ENCODE measurements at places on chromosomes 1 and 21.

- no peak for DNase-seq
Observed at GRCh38 chr1:245520611-245521010, 365.8 kb downstream of the KIF26B start.

DNA sequence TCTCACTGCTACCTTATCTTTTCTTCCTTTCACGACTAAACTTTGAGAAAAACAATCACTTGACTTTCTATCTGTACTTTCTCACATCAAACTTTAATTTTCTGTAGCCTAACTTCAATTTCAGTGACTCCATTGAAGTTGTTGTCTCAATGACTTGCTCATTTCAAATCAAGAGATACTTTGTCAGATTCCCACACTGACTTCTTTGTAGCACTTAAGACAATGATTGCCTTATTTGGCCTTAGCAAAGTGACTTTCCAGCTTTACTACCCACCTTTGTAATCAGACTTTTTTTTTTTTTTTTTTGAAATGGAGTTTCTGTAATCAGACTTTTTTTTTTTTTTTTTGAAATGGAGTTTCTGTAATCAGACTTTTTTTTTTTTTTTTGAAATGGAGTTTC is 37.0 kb downstream of the AGO4 start:
- DNase-seq = no peak

GRCh38 chr1:163094182-163094581 is 25.0 kb downstream of the RGS4 start:
- DNase-seq = peak; percentile 25

DNA sequence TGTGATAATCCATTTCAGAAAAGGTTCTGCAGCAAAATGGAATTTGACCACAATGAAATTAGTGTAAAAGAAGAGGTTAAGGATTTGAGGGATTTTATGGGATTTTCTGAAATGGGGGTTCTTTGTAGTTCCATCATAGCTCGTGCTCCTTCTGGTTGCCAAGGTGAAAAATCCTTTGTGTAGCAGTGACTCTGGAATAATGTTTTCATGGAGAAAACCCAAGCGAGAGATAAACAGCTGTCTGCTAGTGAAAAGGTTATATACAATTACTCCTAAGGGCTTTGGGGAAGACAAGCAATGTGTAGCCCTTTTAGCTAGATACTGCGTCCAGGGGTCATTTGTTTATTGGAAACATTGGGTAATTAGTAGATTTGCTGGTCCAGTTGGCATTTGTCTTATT is 453.2 kb upstream of the DEPDC1 start:
- no peak for DNase-seq

DNA sequence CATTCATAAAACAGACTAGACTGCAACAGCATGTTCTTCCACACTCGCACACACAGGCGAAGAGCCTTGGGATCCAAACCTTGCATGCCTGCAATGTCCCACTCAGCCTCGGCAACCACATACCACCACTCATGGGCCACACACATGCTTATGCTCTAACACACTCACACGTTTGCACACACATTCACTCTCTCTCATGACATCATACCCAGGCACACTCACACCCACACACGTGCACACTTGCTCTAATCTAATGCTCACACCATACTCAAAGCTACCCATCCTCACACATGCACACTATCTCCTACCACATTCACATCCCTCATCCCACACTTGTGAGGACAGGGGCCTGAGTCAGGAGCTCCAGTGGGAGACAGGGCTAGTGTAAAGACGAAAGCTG is 50.3 kb downstream of the GRIK3 start:
- DNase-seq = no peak

DNA sequence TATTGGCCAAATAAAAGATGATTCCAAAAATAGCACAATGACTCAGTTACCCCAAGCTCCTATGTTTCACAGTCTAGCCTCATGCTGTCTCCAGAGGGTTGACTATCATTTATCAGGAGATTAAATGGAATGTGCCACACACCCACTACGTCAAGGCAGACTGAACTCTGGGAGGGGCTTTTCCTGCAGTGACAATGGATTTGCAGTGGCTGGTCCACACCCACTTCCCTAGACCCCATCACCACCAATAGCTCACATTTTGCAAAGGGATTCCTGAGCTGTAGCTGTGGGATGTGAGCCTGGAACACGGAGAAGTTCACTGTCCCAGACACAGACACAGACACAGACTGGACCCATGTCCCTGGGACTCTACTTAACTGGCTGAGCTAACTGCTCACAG is 77.1 kb downstream of the HLCS start:
- peak; percentile 32 for DNase-seq

GRCh38 chr1:212518188-212519054 is 85.7 kb downstream of the NENF start:
- DNase-seq = peak; percentile 81

GRCh38 chr1:91499904-91500755 is 521 bp upstream of the CDC7 start:
- no peak for DNase-seq

DNA sequence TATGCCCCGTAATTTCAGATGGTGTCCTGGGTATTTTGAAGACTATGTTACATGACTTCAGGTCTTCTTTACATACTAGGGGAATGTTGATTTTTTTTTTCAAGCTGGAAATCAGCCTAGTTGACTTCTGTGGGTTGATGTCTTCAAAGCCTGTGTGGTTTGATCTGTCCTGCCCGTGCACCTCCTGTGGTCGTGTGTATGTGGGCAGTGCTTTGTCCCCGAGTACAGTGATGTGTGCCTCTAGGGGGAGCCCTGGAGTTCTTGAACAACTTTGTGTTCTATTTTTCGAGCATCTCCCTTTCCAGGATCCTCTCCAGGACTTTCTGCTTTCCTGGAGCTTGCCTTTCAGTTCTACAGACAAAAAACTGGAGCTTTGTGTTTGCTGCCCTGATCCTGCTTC is 28.9 kb downstream of the OBSCN start:
- peak; percentile 60 for DNase-seq

DNA sequence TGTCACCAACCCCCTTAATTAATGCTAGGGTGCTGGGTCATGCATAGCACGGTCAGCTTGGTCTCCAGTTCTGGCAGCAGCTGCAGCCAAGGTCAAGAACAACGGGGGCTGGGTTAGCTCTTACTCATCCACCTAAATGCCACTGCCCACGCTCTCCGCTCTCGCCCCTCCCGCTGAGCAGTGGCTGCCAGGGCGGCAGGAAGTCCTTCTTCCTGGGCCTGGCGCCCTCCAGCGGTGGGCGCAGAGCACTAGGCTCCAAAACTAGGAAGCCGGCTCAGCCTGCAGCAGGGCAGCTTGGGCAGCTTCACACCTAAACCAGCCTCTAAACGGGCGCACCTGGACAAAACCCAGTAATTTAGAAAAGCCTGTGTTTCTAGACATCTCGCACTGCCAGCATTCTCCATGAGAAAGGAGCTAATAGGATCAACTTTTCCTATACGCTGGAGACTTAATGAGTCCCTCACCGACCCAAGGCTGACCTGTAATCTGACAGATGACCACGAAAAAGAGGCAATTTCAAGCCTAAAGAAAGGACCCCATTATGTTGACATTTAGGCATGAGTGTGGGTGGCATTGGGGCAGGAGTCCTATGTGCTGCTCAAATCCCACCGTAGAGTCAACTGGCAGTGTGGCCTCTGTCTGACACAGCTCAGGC is 78.4 kb upstream of the LRRN2 start:
- peak; percentile 79 for DNase-seq

DNA sequence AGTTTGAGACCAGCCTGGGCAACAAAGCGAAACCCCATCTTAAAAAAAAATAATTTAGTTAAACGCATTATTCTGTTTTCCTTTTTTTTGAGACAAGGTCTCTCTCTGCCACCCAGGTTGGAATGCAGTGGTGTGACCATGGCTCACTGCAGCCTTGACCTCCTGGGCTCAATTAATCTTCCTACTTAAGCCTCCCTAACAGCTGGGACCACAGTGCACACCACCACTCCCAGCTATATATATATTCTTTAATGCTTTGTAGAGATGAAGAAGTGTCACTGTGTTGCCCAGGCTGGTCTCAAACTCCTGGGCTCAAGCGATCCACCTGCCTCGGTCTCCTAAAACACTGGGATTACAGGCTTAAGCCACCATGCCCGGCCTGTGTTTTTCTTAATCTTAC is 7.7 kb upstream of the KLF17 start:
- DNase-seq = no peak

DNA sequence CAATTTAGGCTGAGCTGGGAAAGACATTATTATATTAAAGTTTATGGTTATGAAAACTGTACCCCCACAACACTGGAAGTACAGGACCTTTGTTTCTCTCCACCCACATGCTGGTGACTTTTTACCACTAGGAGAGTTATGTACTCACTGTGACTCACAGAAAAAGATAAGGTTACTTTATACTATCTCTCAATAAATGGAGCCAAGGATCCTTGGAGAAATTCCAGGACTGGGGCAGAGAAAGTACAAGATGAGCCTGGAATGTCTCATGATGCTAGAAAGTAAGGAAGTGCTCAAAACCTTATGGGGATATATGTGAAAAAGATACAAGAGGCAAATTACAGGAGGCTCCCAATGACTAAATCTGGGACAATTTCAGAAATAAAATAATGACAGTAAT is 63.9 kb upstream of the C1orf105 start:
- DNase-seq = peak; percentile 63

- DNase-seq = no peak
Observed at GRCh38 chr1:89822109-89822962, 1.5 kb downstream of the LRRC8D start.

DNA sequence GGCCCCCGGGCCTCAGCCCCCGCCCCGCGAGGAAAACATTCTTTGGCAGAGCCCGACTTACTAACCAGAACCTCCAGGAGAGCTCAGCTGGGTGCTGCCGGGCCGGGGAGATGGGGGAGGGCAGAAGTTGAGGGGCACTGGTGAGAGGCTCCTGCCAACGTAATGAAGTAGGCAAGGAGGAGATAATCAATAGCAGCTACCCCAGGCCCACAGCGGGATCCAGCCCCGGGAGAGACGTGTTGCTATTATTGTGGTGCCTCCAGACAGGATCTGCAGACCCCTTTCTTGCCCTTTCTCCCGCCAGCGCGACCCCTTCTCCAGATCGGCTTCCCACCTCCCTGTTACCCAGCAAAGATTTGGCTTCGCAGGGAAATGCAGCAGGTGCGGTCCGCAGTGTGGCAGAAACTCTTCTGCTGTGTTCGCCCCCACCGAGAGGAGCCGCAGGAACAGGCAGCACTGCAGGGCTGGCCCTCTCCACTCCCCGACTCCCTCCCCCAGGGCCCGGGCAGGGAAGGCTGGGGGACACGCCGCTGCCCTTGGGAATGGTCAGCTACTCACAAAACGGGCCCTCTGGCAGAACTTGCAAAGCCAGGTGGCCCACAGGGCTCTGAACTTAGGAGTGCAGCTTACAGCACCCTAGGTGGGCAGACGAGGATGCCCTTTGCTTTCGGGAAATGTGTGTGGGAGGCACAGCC is 1.5 kb upstream of the KCNA2 start:
- DNase-seq = no peak

- DNase-seq = no peak
Observed at GRCh38 chr1:167022384-167022783, 33.3 kb downstream of the MAEL start.

DNA sequence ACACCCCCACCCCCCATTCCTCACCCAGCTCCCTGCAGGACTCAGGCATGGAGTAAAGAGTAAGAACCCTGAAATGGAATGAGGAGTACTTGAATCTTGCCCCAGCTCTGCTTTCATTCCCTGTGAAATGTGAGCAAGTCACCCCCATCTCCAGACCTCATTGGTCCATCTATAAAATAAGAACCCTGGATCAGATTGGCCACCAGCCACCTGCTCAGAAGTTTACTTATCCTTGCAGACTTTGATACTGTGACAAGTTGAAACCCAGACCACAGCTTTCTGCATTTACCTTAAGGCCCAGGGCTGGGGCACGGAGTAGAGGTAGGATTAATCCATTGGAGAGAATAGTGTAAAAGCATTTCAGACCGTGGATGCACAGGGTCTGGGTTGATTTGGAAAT is 2.2 kb downstream of the KISS1 start:
- DNase-seq = no peak

GRCh38 chr1:48236716-48237470 is 14.4 kb downstream of the SLC5A9 start:
- peak; percentile 51 for DNase-seq

GRCh38 chr1:164754088-164754600 is 195.2 kb downstream of the PBX1 start:
- peak; percentile 41 for DNase-seq

GRCh38 chr1:57067863-57068262 is 102.0 kb upstream of the C8B start:
- DNase-seq = peak; percentile 5

All from cardiac fibroblast (primary cell).